ENCODE measurements at places on chromosomes 1 and 21. TPM values are rescaled to one million over a fixed set of nuclear protein-coding genes. Genes with fewer than 3 reads are reported as not detected.

DNA sequence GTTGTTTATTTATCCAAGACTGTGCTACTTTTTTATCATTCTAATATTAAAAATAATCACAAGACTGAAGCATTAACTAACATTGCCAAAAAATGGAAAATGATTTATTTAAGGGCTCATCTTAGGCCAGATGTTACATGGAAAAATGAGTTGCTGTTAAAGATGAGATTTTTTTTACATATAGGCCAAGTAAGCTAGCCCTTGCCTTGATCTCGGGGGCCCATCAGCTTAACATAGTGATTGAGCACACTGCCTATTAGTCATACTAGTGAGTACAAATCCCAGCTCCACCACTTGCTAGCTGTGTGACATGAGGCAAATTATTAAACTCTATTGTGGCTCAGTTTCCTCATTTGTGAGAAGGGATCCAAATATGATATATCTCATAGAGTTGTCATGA is 275.9 kb upstream of the SNX7 start:
- no peak for DNase-seq

DNA sequence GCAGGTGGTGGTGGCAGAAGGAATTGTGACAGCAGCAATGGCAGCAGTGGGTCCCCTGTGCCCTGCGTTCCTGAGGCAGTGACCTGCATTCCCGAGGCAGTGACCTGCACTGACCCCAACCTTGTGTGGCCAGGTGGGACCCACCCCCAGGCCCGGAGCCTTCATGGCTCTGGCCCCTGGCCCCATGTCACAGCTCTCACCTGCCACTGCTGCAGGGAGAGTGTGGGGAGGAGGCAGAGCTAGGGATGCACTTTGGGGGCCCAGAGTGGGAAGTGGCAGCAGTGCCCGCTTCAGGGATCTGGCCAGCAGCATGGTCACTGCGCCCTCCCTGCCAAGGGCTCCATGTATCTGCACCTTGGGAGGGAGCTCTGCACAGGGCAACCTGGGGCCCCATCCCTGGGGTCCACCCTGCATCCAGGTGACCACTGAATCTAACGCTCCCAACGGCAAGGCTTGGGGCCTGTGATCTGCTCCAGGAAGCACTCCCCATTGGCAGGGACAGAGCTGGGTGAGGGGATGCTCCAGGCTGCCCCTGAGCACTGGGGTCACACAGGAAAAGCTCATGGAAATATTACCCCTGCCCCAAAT is 618.6 kb downstream of the RWDD3 start:
- DNase-seq, result no peak

- no peak for DNase-seq
These were observed 24.9 kb downstream of the HSPG2 start for GRCh38 chr1:21912038-21912758.

Gene GCSAML
- total RNA-seq, result 0.85 TPM

Gene SPRR1B
- not detected for total RNA-seq

- DNase-seq, result no peak
These were observed 56.0 kb upstream of the EDARADD start for GRCh38 chr1:236338096-236338495.

GRCh38 chr21:14875704-14876523 is 188.9 kb downstream of the NRIP1 start:
- DNase-seq, result no peak

GRCh38 chr1:190365283-190365682 is 112.4 kb downstream of the BRINP3 start:
- no peak for DNase-seq

DNA sequence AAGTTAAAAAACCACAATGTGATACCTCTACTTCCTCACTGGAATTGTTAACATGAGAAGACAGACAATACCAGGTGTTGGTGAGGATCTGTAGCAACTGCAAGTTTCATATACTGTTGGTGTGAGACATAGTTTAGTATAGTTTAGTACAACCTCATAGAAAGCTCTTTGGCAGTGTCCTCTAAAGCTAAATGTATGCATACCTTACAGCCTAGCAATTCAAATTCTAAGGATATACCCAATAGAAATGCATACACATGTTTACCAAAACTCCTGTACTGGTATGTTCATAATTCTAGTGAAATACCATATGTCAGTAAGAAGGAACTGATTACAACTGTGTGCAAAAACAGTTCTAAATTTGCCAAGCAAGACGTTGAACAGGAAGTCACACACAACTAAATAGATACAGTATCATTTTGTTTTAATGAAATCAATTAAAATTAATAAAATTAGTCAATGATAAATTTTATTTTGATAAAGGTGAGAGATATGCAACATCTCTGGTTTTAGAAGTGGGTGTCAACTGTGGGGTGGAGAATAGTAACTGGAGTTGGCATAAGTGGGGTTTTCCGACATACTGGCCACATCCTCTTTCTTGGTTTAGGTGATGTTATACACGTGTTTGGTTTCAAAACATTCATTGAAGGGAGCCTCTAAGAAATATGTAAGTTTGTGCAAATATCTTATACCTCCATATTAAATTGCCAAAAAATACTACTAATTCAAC is 450.7 kb downstream of the PTPRC start:
- peak; percentile 3 for DNase-seq

DNA sequence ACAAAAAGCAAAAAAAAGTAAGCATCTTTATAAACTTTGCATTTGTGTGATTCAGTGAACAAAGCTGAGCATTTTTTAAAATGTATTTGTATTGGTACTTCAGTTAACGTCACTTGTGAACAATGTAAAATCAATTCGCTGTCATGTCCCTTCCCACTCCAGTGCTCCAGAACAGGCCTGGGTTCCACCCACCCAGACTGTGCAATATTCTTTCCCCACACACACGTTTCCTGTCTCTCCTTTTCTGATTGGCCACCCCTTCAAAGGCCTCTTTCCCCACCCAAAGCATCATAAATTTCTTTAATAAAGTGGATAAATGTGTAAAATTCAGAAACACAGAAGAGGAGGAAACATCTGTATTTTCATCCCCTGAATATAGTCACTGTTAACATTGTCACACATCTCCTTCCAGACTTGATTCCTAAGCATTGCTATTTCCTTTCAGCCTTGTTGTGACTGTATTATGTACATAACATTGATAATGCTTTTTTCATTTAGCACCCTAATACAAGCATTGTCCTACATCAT is 12.0 kb downstream of the CLEC20A start:
- DNase-seq, result no peak

Measured in T-cell (primary cell).